ENCODE measurements at places on chromosomes 7 and 10. TPM values are rescaled to one million over a fixed set of nuclear protein-coding genes. Genes with fewer than 3 reads are reported as not detected.

Gene TRIM24
- total RNA-seq, result 116 TPM

Gene LMOD2
- not detected for total RNA-seq

GRCh38 chr7:129435414-129435829 lies 1.2 kb downstream of the STRIP2 start:
- DNase-seq, result no peak

DNA sequence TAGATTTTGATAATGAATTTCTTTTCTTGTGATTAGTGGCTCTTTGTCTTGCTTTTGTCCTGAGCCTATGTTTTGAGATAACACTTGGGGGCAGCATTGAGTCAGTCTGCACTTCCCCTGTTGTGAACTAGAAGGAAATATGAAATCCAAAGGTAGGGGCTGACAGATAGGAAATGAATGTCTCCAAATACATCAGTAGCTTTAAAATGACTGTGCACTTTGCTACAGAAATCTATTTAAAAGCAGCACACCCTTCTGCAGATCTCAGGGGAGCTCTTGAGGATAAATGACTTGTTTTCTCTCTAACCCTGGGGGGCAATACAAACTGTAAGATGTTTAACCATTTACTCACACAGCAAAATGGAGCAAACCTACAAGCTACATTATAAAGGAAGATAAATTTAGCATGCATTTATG lies 176.0 kb upstream of the MYO3A start:
- peak; percentile 59 for DNase-seq

- no peak for DNase-seq
Observed at GRCh38 chr10:1249142-1249920, 193.1 kb downstream of the WDR37 start.

Gene CCDC146
- 6.1 TPM for total RNA-seq

- DNase-seq, result no peak
Observed at GRCh38 chr7:150879345-150879744, 27.0 kb downstream of the AOC1 start.

DNA sequence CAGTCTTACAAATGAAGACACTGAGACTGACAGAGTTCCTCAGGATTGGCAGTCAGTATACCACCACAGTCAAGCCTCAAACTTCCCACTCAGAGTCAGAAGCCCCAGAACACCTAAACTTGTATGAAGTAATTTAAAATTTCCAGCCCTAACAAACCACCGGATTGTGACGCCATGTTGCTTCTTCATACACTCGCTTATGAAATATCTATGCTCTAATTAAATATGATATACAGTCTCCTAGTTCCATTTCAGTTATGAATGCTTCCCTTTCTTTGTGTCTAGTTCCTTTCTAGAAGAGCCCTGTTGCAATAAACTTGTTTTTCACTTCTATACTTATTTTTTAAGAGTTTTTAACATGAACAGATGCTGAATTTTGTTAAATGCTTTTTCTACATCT lies 172.0 kb upstream of the NOBOX start:
- no peak for DNase-seq

Gene ARHGEF35
- 0.97 TPM for total RNA-seq

DNA sequence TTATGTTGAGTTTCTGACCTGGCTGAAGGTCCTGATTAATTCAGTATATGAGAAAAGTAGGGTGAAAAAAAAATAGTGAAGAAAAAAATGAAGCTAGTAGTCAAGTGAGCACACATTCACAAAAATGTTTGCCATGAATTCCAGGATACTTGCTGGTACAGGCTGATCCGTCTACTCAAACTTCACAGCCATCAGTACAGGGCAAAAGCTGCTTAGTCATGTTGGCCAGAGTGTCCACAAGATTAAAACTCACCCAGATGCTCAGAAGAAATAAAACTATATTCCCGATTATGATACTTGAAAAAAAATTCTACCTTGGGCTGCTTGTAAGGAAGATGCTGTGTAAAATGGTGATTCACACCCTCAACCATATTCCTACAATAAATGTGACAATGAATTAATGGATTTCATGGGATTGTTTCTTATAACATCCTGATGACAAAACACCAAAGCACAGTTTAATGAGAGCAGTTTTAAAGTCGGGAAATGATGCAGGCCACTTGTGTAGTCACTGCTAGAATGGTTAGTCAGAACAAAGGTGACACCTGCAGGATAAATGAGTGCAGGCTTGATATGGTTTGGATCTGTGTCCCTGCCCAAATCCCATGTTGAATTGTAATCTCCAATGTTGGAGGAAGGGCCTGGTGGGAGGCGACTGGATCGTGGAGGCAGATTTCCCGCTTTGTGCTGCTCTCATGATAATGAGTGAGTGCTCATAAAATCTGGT lies 49.2 kb upstream of the ANKRD1 start:
- DNase-seq, result no peak

DNA sequence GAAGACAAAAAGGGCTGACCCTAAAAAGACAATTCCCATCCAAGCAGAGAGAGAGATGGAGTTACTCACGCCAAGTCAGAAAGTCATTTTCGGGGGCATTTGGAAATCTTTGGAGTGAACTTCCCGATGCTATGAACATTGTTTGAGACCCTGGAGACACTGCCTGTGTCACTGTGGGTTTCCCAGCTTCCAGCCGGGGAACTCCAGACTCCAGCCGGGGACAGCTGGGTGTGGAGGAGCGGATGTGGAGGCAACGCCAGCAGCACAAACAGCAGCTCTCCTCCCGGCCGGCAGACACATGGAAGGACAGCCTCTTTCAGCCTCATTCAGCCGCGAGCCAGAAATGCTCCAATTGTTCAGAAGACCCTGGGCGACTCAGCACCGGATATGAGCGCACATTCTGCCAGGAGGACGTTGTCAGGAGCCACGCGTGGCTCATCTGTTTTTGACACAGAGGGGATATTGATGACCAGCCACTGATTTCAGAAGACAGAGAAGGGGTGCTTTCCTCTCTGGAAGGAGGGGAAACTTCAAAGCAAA lies 97.6 kb downstream of the PRPF18 start:
- no peak for DNase-seq

DNA sequence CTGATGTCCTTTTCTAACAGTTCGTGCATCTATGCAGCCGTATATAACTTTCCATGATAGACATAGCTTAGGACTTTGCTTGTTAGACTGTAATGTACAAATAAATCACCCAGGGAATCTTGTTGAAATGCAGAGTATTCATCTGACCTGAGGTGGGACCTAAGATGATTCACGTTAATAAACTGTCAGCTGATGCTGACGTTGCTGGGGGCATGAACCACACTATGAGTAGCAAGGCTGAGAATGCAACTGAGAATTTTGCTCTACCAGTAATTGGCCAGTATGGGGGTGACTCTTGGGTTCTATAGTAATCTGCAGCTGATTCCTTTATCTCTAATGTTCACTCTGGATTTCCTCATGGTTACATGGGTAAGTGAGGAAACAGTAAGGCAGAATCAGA lies 130.1 kb upstream of the MALRD1 start:
- DNase-seq, result no peak
